KG1 (cell line): ENCODE measurements at places on chromosomes 6 and 20.

DNA sequence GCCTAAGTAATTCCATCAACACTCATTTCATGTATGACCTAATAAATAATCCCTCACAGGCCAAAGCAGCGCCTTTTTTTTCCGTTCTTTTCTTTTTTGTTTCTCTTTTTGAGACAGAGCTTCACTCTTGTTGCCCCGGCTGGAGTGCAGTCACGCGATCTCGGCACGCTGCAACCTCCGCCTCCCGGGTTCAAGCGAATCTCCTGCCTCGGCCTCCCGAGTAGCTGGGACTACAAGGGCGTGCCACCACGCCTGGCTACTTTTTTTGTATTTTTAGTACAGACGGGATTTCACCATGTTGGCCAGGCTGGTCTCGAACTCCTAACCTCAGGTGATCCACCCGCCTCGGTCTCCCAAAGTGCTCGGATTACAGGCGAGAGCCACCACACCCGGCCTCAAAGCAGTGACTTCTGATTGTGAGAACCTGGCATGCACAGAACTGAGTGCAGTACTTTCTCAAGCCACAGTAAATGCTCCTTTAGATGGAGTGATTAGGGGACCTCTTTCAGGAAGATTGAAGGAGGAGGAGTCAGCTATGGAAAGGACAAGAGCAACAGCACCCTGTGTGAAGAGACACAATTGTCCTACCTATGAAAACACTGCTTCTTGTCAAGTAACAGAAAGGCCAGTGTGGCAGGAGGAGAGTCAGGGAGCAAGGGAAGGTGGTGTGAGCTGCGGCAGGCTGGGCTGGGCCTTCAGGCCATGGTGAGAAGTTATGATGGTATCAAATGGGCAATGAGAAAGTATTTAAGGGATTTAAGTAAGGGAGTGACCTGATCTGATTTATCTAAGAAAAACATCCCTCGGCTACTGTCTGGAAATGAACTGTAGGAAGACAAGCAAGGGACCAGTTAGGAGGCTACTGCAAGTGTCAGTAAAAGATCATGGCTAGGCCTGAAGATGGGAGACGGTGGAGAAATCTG is 1.7 kb upstream of the SCAF8 start:
- no peak for DNase-seq

DNA sequence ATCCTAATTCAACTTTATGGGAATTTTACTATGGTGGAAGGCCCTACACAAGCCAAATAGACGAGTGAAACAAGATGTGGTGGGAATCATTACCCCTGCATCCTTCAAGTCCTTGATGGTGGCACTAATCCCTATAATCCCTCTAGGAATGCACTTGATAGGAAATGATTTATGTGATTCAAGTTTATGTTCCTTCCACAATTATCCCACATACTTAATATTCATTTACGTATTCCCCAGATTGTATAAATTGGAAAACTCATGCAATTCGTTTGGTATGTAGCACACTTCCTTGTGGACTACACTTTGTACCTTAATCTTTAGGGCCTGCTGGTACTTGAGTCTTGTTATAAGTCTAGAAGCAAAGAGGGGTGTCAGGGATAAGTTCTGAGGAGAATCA is 40.8 kb downstream of the PKIB start:
- DNase-seq: no peak

DNA sequence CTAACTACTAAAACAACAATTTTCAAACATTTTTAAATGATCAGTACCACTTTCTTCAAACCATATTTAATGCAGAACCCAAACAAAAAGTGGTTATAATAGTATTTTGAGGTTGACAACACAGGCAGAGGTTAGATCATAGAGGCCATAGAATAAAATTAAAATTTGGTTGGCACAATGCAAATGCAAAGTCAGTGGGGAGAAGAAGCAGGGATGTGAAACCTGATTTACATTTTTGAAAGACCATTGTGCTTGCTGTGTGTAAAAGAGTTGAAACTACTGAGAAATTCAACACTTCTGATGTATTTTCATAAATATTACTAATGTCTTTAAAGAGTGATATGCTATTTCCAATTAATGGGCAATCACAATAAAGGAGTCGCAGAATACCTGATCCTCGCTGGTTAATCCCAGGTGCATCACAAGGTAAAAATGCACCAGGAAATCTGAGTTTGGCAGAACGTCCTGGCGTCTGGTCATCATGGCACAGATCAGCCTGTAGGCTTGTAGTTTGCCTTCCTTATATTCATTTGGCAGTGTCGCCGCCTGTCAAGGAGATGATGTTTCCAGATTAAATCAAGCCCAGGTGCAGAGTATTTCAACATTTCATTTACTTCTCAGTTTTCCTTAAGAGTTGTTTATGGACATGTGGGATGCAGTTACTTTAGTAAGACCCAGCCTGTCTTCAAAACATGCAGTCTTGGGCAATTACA is 141.2 kb downstream of the RALGAPA2 start:
- no peak for DNase-seq

DNA sequence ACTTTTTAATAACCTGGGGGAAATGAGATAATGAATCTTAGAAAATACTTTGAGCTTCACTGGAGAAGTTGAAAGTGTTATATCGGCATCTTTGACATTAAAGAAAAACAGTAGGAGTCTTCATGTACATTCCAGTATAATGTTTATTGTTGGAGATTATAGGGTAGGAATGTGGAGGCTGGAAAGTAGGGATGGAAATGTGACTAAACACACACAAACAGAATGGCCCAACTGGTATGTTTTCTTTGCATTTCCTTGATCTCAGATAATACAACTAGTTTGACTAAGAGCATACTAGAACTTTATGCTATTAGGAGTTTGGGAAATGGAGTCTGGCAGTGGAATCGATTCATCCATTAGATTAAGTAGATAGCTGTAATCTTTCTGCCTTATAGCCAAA is 10.1 kb upstream of the BAG2 start:
- DNase-seq: no peak

GRCh38 chr20:64162239-64162910 is 1.9 kb upstream of the MYT1 start:
- DNase-seq: no peak

DNA sequence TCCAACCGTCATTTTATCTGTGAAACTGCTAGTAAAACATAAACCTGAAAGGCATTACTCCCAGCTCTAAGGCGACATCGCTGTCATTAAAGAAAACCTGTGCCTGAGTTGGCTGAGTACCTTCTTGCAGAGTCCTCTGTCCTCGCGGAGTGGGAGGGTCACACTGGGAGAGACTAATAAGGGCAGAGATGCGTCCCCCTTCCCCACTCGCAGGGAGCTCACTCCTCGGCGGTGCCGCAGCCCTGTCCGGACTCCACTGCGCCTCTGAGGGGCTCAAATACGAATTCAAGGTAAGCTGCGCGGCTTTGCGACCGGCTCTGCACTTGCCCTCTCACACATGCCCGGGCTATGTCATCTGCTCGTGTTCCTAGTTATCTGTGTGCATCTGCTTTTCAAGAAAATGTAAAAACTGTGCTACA is at the start of gene COL19A1:
Gene COL19A1 (plus strand): TSS at position 206 of the 419 bp plus-strand sequence. CDS start 13,012 bp downstream, outside the sequence.
- peak; percentile 17 for DNase-seq

DNA sequence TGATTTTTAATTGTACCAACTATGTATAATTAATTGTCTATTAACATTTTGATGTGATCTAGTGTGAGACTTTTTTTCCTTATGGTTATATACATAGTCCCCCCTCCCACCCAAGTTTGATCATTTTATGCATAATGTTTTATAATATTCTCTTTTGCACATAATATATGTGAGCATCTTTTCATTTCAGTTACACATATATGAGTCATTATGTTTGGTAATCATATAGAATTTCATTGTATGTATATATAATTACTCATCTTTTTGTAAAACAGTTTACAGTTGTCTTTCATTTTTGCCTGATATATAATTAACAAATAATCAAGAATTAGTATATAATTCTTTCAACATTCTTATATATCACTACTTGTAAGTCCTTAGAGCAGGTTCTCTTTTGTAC is 15.0 kb downstream of the RWDD1 start:
- no peak for DNase-seq

- no peak for DNase-seq
Measured at GRCh38 chr6:110173506-110174132, 5.9 kb downstream of the WASF1 start.

DNA sequence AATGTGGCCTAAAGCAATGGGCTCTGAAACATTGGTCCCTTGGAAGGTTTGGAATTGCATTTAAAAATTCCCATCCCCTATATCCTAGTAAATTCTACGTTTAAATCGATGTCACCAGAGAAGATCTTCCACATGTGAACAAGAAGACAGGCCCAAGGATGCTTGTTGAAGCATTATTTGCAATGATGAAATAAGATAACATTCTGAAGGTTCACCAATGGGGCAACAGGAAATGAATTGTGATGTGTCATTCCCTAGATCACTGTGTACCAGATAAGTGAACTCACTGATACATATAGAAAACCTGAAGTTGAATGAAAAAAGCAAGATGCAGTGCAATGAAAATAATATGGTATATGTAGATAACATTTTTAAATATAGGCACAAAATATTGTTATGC is 464.3 kb upstream of the BTBD3 start:
- no peak for DNase-seq
